Stimulated activated CD8-positive, alpha-beta memory T cell treated with anti-CD3 and anti-CD28 coated beads, Interleukin-2, amount 100 ng/mL, for 48 hours (primary cell): ENCODE measurements at places on chromosomes 5 and 9.

DNA sequence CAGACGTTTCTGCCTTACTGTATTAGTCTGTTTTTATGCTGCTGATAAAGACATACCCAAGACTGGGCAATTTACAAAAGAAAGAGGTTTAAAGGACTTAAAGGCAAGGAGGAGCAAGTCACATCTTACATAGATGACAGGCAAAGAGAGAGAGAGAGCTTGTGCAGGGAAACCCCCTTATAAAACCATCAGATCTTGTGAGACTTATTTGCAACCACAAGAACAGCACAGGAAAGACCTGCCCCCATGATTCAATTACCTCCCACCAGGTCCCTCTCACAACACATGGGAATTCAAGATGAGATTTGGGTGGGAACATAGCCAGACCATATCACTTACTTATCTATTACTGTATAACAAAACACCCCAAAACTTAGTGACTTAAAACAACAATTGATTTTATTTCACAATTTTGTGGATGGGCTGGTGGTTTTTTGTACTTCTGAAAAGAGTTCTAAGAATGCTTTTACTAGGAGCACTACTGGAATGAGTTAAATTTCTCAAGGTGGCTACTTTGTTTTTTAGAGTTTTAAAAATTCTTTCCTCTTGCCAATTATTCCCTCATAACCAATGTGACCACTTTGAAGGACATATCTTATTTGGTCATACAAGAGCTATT lies 10.3 kb downstream of the RUSC2 start:
- DNase-seq = no peak

GRCh38 chr5:172559004-172559932 lies 81.8 kb upstream of the NEURL1B start:
- no peak for DNase-seq

DNA sequence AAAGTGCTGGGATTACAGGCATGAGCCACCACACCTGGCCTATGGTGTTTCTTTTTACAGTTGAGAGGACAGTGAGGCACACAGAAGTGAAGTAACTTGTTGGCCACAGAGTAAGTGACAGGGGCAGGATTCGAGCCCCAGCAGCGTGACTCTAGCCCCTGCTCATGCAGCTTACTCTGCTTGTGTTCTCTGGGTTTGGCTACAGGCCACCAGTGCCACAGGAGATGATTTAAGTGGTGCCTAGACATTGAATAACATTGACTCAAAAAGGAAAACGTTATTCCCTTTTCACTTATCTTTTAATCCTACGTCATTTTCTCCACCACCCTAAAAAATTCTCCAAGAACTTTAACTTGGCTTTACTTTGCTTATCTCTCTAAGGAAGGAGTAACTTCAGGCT lies 61.4 kb downstream of the SNX24 start:
- DNase-seq = no peak

- no peak for DNase-seq
Measured at GRCh38 chr5:29960323-29960722, 1233.2 kb upstream of the CDH6 start.

DNA sequence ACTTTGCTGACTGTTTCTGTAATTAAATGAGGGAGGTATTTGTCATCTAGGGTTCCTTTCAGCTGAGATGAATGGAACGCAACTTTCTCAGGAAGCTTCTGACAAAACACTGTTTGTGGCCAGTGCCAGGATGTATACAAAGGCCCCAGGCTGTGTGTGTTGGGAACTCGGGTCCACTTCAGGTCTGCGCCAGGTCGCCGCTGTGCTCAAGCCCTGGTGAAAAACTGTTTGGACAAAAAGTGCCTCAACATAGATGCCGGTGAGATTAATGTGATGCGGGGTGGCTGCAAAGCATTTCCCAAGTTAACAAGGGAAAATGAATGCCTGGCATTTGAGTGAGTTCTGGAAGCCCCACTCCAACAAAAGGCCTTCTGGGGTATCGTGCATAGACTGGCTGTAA lies 156.4 kb downstream of the GABBR2 start:
- DNase-seq = no peak

DNA sequence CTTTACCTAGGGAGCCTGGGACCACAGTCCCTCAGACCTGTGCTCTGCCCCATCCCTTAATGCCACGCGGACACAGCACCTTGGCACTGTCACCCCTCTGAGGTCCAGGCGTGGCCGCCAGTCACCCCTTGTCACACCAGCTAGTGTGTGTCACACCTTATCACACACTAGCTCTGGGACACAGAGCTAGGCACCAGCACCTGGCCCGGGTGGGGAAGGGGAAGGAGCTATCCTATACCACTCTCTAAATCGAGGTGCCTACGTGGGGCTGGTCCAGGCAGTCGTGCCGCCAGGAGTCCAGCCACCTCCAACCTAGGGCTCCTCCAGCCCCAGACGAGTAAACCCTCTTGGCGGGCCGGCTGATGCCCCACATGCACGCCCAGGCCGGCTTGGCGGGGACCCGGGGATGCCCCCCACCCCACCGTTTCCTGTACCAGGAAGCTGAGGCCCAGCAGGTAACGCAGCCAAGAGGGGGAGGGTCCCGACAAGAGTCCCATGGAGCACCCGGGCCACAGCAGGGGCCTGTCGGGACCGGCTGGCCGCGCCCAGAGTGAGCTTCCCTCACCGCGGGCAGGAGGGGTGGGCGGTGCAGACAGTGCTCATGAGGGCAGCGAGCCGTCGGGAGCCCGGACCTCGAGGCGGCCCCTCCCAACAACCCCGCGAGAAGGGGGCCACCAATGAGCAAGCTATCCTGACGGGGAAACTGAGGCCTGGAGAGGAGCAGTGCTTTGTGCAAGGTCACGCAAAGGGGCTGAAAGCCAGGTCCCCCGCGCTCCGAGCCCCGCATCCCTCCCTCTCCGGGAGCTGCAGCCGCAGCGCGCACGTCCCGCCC lies 550 bp downstream of the CORO2A start:
- no peak for DNase-seq

GRCh38 chr5:169223595-169223953 lies 77.4 kb downstream of the SLIT3 start:
- no peak for DNase-seq

DNA sequence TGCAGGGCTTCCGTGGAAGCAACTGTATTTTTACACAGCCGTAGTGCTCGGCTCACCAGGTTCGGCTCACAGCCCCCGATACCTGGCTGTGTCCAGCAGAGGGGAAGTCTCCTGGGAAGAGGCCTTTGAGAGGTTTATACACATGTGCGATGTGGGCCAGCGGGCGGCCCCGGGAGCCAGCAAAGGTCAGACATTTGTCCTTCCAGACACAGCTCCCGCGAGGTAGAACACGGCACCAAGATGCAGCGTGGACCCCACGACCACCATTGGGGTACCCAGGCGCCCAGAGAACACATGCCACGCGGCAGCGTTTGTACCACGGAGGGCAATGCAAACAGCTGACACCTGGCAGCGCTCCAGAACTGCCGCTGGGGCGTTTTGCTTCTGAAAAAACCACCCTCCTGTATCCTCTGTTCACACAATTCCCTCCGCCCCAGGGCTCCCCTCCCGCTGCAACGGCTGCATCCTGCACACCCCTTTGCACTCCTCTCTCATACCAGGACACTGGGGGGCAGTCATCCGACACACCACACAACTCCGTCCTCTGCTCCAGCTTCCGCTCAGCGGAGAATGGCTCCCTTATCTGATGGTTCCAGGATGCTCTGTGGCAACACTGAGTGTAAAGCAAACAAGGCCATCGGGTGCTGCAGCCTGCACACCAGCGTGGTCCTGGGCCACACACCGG lies 235.3 kb downstream of the SYK start:
- peak; percentile 62 for DNase-seq

- DNase-seq = no peak
Measured at GRCh38 chr5:110262749-110263148, 463.7 kb downstream of the TMEM232 start.

DNA sequence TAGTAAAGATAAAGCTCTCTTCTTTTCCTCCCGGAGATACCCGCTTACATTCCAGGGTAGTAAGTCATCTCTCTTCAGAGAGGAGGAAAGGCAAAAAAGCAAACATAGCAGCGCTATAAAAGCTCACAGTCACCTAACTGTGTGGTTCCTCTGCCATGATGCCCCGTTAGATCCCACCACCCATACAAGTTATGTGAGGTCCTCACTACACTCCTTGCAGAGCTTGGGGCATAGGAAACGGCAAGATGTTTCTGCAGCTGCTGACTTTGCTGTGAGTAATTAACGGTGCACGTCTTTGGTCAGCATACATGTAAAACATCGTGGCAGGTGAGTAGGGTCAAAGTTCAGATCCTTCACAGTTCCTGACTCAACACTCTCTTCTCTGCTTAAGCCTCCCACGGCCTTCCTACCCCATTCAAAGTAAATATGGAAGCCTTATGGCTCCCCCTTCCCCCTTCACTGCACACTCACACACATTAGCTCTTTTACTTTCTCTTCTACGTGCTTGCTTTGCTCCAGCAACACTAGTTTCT lies 218.9 kb downstream of the DIRAS2 start:
- no peak for DNase-seq

DNA sequence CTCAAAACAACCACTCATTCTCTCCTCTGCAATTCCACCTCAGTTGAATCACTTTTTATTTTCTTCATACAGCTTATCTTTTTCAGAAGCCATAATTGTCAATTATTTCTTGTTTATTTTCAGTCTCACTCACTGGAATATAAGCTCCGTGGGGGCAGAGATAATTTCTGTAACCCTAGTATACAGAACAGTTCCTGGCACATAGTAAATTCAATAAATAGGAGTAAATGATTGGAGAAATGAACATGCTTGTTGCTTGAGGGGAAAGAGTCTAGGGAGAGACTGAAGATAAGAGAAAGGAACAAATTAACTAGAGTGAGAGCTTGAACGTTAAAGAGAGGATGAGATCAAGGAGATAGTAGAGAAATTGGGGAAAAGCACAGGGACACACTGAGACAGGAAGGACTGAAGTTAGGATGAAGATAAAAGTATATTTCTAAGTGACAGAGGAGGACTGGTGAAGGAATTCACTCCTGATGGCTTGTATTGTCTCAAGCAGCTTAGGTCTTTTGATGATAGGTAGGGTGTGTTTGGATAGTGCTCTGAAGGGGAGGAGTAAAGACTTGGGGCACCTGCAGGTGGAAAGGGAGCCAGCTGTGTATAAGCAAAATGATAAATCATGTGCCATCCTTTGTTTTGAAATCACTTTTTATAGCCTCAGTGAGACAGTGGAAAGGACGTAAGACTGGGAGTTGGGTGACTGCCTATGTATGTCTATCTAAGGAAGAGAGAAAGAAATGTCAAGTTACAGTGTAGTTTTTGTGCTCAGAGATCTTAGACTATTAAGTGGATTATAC lies 2.2 kb downstream of the NAA35 start:
- no peak for DNase-seq

- DNase-seq = no peak
Measured at GRCh38 chr5:91441082-91441481, 58.0 kb upstream of the ARRDC3 start.

GRCh38 chr5:167886196-167886595 lies 405.2 kb upstream of the WWC1 start:
- DNase-seq = no peak

DNA sequence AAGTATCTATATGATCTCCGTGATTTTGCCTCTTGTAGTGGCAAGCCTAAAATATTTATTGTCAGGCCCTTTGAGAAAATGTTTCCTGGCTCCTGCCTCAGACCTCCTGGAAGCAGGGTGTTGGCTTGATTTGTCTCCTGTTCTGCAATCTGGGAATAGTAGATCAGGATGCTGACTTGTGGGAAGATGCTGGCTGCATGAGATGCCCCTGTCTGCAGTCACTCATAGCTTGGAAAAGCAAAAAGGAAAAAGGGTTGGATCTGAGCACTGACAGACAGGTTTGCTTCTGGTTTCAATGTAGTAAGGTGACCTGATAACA lies 16.7 kb downstream of the TJP2 start:
- no peak for DNase-seq

DNA sequence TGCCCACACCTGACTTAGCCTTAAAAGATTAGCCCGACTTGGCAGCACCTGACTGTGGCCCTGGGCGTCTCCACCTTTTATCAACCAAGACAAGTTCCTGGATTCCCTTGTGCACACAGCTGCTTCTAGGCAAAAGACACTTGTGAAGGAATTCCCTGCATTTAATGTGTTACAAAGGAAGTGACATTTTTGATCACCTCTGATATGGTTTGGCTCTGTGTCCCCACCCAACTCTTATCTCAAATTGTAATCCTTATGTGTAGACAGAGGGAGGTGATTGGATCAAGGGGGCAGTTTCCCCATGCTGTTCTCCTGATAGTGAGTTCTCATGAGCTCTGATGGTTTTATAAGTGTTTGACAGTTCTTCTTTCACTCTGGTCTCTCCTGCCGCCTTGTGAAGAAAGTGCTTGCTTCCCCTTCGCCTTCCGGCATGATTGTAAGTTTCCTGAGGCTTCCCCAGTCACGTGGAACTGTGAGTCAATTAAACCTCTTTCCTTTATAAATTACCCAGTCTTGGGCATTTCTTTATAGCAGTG lies 2.6 kb upstream of the CPEB4 start:
- DNase-seq = no peak

DNA sequence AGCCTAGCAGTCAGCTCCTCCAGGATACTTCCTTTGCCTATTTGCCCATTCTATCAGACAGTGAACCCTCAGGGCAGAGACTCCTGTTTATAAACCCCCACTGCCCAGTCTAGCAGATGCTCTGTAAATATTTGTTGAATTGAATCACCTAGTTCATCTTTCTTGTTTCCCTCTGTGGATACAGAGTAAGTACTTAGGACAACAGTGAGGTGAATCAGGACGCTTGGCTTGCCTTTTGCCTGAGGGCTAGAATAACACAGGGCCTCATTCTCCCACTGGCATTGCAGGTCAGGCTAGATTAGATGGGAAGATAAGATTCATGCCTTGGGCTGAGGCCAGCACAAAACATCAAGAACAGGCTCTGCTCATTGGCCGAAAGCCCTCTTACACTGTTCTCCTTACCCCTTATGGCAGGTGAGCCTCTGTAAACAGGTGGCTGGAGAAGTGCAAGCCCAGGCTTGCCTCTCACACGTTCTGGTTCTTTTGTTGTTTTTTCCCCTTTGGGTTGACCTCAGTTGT lies 22.2 kb downstream of the TNFSF8 start:
- no peak for DNase-seq
